Activated T-helper 1 cell treated with Interleukin-2 at 50 U/mL for 16 hours (primary cell): ENCODE measurements at places on chromosomes 16 and 17.

- DNase-seq: no peak
Observed at GRCh38 chr16:65661558-65661957, 539.7 kb upstream of the CDH11 start.

DNA sequence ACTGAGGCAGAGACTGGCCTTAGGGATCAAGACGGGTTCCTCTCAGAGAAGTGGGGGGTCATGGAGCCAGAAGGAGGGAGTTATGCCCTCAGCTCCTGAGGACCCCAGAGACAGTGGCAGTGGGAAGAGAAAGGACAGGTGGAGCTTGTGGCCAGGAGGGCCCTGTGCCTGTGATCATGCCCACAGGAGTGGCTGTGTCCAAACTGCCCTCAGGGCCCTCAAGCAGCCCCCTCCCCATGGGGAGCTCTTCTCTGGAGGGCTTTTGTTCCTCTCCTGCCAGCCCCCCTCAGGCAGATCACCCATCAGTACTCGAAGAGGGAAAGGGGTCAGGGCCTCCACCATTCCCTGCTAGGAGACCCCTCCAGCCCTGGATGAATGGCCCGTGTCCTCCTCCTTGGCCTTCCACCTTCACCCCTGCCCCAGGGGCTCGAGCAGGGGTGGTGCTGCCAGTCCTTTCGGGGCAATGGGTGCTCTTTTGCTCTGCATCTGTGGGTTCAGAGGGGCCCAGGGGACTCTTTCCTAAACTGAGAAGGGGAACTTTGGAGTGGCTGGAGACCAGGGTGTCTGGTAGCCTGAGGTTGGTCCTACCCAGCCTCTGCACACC lies 52.7 kb downstream of the BEAN1 start:
- DNase-seq: no peak

DNA sequence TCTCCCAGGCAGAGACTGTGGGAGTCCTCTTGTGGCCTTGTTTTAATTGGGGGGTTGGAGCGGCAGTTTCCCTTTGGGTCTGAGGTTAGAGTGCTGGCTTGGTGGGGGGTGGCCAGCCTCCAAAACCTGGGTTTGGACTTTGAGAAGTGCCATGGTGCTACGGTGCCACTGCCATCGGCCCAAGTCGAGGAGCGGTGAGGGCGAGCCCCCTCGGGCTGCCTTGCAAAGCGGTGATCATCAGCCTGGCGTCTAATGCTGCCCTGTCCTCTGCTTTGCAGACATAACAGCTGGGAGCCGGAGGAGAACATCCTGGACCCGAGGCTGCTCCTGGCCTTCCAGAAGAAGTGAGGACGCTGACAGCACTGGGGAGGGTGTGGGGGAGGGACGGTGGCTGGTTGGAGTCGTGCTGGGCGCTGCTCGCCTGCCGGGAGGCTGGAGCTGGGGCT lies 1.2 kb downstream of the CBX2 start:
- DNase-seq: no peak

- DNase-seq: no peak
Observed at GRCh38 chr17:68381076-68381900, 76.0 kb downstream of the WIPI1 start.
